Osteoblast (primary cell): ENCODE measurements at places on chromosomes 1 and 21. TPM values are rescaled to one million over a fixed set of nuclear protein-coding genes. Genes with fewer than 3 reads are reported as not detected.

TNFRSF9 gene
- total RNA-seq = under 0.01 TPM in 2 replicates

RHBDL2 gene
- 0.59 and 0.72 TPM in 2 replicates for total RNA-seq

ORC1 gene
- 0.72 and 1.2 TPM in 2 replicates for total RNA-seq

SLX9 gene
- total RNA-seq = 9.4 and 10.9 TPM in 2 replicates

DPH5 gene
- 32.1 and 33.3 TPM in 2 replicates for total RNA-seq

SLFNL1 gene
- 0.59 and 0.72 TPM in 2 replicates for total RNA-seq

ARHGAP29 gene
- 13.3 and 17.0 TPM in 2 replicates for total RNA-seq

OXCT2 gene
- 1.1 and 1.2 TPM in 2 replicates for total RNA-seq

KCNA10 gene
- not detected in 2 replicates for total RNA-seq

ALG6 gene
- total RNA-seq = 8.3 and 8.8 TPM in 2 replicates

AQP10 gene
- total RNA-seq = not detected in 2 replicates

KCNE1 gene
- total RNA-seq = 0.29 and 0.72 TPM in 2 replicates

CXADR gene
- under 0.01 and 0.36 TPM in 2 replicates for total RNA-seq

DTL gene
- 2.9 and 3.2 TPM in 2 replicates for total RNA-seq

LRRC38 gene
- not detected in 2 replicates for total RNA-seq

COL9A2 gene
- 0.36 and 0.88 TPM in 2 replicates for total RNA-seq

TPTE gene
- total RNA-seq = not detected in 2 replicates

GIPC2 gene
- total RNA-seq = 0.29 and 0.36 TPM in 2 replicates

NBPF6 gene
- total RNA-seq = 0.36 TPM in 1 of 2 replicates, not detected in the other

GNAT2 gene
- 0.29 and 0.72 TPM in 2 replicates for total RNA-seq

CTSE gene
- not detected in 2 replicates for total RNA-seq

NUP210L gene
- total RNA-seq = under 0.01 TPM in 2 replicates

SPATA46 gene
- total RNA-seq = not detected in 2 replicates

VCAM1 gene
- 382 and 511 TPM in 2 replicates for total RNA-seq

NPR1 gene
- under 0.01 TPM in 1 of 2 replicates, not detected in the other for total RNA-seq

SPRR1B gene
- not detected in 2 replicates for total RNA-seq

CELA2B gene
- total RNA-seq = 0.36 TPM in 1 of 2 replicates, not detected in the other

RGSL1 gene
- not detected in 2 replicates for total RNA-seq

C8A gene
- not detected in 2 replicates for total RNA-seq

FAM151A gene
- total RNA-seq = not detected in 2 replicates

CYP2J2 gene
- total RNA-seq = not detected in 2 replicates

OR10Z1 gene
- not detected in 2 replicates for total RNA-seq

GOLT1A gene
- not detected in 2 replicates for total RNA-seq

CACHD1 gene
- 5.1 and 6.8 TPM in 2 replicates for total RNA-seq

MTF1 gene
- total RNA-seq = 4.1 and 4.3 TPM in 2 replicates

DNAJB4 gene
- 36.5 and 46.7 TPM in 2 replicates for total RNA-seq

FCRLB gene
- 1.8 TPM in 2 replicates for total RNA-seq

SLC39A1 gene
- total RNA-seq = 96.3 and 99.0 TPM in 2 replicates

GCLM gene
- 23.0 and 27.5 TPM in 2 replicates for total RNA-seq

LEPROT gene
- total RNA-seq = 87.9 and 111 TPM in 2 replicates

HRNR gene
- total RNA-seq = not detected in 2 replicates

PPM1J gene
- 0.59 and 1.1 TPM in 2 replicates for total RNA-seq

TGFBR3 gene
- total RNA-seq = 32.2 and 41.5 TPM in 2 replicates

SERPINC1 gene
- total RNA-seq = under 0.01 TPM in 1 of 2 replicates, not detected in the other

ERO1B gene
- total RNA-seq = 2.9 and 4.7 TPM in 2 replicates

LCE2C gene
- total RNA-seq = not detected in 2 replicates

PTGFR gene
- 67.7 and 81.9 TPM in 2 replicates for total RNA-seq

BSND gene
- total RNA-seq = not detected in 2 replicates
